Ascending aorta (tissue), 2 donors: ENCODE measurements at places on chromosomes 16 and 17.
A peak's percentile ranks its signal among the peaks of the same experiment; 100 is the strongest.

DNA sequence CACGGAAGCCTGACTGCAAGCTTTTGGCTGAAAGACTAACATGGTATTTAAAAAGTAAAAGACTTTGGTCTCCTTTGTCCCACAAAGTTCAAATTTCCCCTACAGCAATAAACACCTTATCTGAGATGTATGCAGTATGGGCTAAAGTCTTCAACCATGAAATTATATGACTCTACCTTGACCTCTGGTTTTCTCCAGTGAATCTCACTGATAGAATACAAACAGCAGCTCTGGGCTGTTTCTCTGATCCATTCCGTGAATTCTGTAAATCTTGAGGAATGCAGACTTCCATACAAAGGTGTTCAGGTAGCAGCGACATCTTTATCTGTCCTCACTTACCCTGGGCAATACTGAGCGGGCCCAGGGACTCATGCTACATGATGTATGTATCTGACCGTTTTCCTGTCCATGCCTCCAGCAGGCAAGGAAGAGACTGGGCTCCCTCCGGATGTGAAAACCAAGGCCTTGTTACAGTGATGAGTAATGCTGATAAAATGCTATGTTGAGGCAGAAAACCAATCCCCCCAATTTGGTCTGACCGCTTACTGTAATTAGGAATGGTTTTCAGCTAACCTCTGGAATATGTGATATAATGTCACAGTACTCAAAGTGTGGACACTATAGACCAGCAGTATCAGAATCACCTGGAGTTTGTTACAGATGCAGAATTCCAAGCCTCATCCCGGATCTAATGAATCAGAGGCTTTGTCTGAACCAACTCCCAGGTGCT lies 589.8 kb downstream of the HS3ST4 start:
- DNase-seq = no peak

- no peak for DNase-seq
These were observed 11.7 kb downstream of the GPRC5B start for GRCh38 chr16:19872935-19873334.

GRCh38 chr17:74639704-74640151 lies 16.2 kb upstream of the CD300E start:
- no peak for DNase-seq

- DNase-seq = no peak
These were observed 20.8 kb upstream of the NOL11 start for GRCh38 chr17:67696853-67697498.

DNA sequence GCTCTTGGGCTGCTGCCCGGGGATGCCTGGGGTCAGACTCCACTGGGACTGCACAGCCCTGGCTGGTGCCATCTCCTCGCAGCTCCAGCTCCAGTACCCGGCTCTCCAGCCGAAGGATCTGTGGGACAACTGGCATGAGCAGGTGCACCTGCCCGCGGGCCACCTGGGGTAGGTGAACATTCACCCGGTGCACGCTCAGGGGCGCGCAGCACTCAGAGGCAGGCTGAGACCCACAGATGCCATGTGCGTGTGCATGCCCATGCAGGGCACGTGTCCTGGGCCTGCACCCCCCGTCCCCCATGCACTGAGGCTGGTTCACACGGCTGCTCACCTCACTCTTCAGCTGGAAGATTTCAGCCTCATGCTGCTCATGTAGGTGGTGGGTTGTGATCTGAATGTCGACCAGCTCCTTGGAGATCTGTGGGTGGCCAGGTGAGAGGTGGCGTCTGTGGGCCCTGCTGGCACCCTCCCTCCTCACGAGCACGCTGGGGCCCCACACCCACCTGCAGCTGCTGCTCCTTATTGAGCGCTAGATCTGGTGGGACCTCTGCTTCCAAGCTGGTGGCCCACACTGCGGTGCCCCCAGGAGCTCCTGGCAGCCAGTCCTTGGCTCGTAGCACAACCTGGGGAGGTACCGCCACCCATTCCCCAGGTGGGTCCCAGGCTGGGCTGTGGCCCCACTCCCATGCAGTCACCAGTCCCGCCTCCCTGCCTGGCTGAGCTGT lies 618 bp downstream of the CCDC78 start:
- DNase-seq = no peak

DNA sequence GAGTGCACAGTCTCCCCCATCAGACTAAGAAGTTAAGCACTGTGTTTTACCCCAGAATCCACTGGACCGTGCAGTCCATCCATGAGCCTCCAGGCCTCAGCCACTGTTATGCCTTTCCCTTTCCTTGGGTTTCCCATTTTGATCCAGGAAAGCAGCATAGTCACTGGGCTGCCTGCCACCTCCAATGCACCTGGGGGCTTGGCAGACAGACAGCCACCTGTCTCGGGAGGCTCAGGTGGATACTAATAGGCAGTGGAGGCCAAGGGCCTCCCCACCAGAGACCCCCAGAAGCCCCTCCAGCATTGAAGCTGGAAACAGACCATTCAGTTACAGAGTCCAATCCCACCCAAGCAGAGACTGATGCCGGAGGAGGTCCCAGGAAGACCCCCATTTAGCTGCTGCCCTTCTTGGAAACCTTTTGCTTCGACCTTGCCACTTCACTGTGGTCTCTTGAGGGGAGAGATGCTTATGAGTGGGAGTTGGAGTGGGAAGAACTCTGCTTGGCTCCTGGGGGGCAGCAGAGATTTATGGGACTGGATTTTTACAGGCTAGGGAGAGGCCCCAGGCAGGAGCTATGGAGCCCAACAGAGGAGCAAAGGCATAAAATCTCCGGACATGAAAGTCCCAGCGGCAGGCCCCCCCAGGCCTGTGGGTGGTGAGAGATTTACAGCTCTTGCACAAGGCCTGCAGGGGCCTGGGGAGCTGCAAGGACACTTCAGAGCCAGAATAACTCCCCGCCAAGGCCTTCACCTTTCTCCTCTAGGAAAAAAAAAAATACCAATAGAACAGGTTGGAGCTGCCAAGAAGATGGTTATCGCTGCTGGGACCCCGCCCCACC lies 12.2 kb upstream of the SP2 start:
- DNase-seq = no peak

DNA sequence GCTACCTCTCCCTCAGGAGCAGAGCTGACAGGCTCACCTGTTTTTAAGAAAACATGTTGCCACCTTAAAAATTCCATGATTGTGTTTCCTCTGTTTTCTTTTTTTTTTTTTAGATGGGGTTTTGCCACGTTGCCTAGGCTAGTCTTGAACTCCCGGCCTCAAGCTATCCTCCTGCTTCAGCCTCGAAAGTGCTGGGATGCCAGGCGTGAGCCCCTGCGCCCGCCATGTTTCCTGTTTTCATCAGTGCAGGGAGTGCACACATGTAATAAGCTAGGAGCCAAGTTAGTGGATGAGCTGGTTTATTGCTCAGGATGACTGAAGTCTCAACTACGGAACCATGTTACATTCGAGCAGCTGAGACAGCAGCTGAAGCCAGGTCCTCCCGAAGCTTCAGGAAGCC lies 13.6 kb downstream of the MRM3 start:
- no peak for DNase-seq

DNA sequence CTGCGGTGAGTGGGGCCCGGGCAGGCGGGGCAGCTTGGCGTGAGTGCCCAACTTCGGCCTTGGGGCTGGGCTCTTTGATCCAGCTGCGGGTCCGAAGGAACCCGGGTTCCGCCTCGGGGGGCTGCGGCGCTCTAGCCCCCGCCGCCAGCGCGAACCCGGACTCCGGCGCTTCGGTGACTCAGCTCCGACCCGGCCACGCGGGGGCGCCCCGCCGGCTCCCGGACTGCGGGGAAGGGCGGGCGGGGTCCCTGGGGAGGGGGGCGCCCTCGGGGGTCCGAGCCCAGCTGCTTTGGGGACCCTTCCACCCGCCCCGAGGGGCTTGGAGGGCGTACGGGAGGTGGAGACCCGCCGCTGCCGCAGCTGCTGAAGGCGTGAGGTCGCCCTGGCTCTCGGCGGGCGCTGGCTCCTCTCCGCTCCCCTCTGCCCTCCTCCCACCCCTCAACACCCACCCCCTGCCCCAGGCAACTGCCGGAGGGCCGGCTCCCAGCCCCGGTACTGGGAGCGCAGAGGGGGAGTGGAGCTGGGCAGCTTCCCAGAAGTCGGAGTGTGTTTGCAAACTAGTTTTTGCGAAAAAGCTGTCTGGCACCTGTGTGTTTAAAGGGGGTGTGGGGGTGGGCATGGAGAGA lies 516 bp downstream of the CPNE2 start:
- DNase-seq = peak; percentile 69

DNA sequence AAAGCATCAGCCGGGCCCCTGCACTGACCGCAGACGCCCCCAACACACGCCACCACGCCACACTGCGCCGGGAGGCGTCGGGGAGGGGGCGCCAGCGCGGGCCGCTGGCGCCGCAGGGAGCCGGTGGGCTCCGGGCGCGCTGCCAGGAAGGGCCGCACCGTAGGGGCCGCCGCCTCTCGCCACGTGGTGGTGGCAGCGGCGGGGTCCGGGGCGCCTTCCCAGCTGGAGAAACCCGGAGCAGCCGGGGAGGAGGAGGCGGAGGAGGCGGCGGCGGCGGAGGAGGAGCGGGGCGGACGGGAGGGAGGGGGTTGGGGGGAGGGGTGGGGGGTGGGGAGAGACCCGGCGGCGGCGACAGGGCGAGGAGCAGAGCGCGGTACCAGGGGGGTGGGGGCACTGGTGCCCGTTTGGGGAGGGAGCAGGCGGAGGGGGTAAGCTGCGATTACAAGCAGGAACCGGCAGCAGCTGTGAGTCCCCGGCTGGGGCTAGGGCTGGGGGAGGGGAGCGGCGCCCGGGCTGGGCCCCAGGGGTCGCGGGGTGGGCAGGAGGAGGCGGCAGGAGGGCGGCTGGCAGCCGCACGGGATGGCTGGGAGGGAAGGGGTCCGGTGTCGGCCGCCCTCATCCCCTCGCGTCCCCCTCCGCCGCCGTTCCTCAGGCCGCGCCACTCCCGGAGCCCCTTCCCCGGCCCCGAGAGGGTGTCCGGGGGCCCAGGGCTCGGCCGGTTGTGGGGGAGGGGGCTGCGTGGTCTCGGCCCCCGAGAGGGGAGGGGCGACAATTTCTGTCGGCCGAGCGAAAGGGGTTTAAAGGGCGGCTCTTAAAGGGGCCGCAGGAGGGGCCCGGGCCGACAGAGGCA lies at the start of gene TBKBP1:
TSS of gene TBKBP1 (plus strand) at position 431 of the 850 bp plus-strand sequence. CDS start 1,952 bp downstream, outside the sequence.
- no peak for DNase-seq

- DNase-seq = peak; percentile 13
These were observed 15.7 kb upstream of the MAP3K14 start for GRCh38 chr17:45332505-45332904.

DNA sequence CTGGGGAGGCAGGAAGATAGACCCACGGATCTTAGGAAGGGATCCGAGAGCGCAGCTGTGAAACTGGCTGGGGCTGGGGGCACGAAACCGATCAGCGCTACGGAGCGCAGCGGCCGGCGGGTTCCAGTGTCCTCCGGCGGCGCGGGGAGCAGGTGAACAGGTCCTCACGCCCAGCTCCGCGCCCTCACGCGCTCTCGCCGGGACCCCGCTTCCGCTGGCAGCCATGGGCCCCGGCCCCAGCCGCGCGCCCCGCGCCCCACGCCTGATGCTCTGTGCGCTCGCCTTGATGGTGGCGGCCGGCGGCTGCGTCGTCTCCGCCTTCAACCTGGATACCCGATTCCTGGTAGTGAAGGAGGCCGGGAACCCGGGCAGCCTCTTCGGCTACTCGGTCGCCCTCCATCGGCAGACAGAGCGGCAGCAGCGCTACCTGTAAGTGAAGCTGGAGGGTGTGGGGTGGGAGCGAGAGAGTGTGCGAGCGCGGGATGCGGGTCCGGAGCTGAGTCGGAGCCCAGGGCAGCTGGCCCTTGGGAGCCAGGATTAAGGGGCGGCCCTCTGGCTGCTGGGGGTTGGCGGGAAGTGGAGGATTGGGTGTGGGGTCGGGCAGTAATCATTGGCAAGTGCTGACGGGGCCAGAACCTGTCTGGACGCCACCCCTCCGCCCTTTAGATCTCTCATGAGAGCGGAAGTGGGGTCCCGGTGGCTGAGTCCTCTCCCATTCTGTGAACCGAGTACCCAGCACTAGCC lies 479 bp downstream of the ITGA3 start:
- DNase-seq = peak; percentile 80

- no peak for DNase-seq
These were observed 6.3 kb upstream of the CEP131 start for GRCh38 chr17:81228834-81229665.

DNA sequence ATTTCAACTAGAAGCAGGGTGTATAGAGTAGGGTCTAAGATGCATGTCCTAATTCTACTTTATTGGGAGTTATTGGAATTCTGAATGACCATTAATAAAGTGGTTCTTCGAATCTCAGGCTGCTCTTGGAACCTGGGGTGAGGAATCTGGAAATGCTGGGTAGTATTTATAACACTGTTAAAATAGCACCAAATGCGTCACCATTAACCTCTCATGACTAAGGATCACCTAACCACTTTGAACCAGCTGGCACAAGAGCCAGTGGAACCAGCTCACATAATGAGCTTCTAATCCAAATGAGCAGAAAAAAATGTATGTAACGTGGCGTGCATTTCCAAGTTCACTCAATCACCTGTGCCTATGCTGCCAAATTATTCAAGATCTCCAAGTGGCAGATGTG lies 281.7 kb downstream of the GRIN2A start:
- DNase-seq = no peak

GRCh38 chr16:16175296-16175695 lies 48.0 kb downstream of the ABCC6 start:
- no peak for DNase-seq

DNA sequence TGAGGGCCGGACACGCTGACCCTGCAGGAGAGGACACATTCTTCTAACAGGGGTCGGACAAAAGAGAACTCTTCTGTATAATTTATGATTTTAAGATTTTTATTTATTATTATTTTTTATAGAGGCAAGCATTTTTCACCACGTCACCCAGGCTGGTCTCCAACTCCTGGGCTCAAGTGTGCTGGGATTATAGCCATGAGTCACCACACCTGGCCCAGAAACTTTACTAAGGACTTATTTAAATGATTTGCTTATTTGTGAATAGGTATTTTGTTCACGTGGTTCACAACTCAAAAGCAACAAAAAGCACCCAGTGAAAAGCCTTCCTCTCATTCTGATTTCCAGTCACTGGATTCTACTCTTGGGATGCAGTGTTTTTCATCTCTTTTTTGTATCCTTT lies 2.3 kb upstream of the SERPINF1 start:
- no peak for DNase-seq

- no peak for DNase-seq
These were observed 38.9 kb upstream of the SNN start for GRCh38 chr16:11629071-11630030.

DNA sequence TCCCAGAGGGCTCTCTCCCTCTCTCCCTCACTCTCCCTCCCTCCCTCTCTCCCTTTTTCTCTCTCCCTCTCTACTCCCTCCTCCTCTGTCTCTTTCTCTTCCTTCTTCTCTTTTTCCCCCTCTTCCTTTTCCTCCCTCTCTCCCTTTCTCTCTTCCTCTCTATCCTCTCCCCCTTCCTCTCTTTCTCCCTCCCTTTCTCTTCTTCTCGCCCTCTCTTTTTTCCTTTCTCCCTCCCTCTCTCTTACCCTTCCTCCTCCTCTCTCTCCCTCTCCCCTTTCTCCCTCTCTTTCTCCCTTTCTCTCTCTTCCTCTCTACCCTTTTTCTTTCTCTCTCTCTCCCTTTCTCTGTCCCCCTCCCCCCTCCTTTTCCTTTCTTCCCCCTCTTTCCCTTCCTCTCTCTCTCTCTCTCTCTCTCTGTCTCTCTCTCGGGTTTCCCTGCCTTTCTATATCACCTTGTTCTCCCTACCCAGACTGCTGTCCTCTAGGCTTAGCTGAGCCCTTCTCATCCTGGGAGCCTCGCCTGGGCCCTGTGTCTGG lies 25.8 kb upstream of the TMEM220 start:
- DNase-seq = no peak

GRCh38 chr17:78384479-78385175 lies 6.2 kb downstream of the PGS1 start:
- DNase-seq = no peak

- DNase-seq = no peak
These were observed 23.0 kb downstream of the IL21R start for GRCh38 chr16:27424772-27425498.

GRCh38 chr16:53129281-53130158 lies 74.7 kb downstream of the CHD9 start:
- no peak for DNase-seq
